Stimulated activated CD4-positive, alpha-beta T cell treated with anti-CD3 and anti-CD28 coated beads, Interleukin-1b, Interleukin-23, amount 100 ng/mL, for 1 hour (primary cell): ENCODE measurements at places on chromosomes 7 and 10.

GRCh38 chr7:2779051-2779450 lies 65.1 kb downstream of the GNA12 start:
- no peak for DNase-seq

DNA sequence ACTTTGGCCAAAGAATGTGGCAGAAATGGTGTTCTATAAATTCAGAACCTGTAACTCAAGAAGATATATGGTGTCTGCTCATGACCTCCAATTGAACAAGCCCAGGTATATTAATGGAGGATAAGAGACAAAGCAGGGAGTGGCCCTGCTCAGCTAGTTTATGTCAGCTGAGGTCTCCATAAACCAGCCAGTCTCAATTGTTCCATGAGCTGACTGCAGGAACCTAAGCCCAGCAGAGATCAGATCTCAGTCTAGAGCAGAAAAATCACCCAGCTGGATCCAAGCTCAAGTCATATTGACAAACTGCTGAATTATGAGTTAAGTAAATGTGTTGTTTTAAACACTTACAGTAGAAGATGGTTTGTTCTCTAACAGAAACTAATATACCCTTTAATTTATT lies 105.5 kb upstream of the SGCE start:
- no peak for DNase-seq

DNA sequence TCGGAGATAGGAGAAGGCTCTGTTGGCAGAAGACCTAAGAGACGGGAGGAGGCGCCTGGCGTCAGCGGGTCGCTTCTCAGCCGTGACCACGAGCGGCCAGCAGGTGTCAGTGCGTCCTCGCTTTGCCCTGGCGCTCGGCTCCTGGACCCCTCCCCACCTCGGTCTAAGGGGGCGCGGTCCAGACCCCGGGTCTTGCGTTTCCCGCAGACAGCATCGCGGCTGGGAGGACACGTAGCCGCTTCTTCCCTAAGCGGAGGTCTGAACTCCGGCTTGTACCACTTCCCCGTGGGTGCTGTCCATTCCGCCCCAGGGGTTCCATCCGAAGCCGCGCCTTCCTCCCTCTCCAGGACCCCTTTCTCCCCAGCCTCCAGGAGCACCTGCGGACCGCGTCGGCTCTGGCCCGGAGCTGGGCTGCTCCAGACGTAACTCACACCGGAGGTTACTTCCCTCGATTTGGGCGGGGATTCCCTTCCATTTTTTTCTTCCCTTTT lies 593 bp upstream of the ADRA2A start:
- no peak for DNase-seq

DNA sequence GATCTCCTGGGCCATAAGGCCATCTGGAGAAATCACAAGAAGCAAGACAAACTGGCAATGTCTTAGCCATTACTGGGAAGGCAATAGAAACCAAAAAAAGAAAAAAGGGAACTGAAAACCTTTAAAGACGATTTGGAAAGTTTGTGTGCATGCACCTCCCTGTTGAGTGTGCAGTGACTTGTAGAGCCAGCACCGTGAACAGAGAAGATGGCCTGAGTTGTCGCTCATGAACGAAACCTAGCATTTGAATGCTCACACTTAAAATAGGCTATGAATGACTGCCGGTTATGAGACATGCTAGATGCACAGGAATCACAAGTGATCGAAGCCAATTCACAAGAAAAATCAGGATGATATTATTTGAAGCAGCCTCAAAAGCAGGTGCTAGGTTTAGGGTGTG lies 151.3 kb upstream of the ADO start:
- no peak for DNase-seq
